ENCODE measurements at places on chromosomes 3 and 15.

GRCh38 chr3:16912400-16913263 is 27.9 kb downstream of the PLCL2 start:
- DNase-seq: no peak

- no peak for DNase-seq
These were observed 76.2 kb downstream of the PLXNA1 start for GRCh38 chr3:127059072-127059471.

DNA sequence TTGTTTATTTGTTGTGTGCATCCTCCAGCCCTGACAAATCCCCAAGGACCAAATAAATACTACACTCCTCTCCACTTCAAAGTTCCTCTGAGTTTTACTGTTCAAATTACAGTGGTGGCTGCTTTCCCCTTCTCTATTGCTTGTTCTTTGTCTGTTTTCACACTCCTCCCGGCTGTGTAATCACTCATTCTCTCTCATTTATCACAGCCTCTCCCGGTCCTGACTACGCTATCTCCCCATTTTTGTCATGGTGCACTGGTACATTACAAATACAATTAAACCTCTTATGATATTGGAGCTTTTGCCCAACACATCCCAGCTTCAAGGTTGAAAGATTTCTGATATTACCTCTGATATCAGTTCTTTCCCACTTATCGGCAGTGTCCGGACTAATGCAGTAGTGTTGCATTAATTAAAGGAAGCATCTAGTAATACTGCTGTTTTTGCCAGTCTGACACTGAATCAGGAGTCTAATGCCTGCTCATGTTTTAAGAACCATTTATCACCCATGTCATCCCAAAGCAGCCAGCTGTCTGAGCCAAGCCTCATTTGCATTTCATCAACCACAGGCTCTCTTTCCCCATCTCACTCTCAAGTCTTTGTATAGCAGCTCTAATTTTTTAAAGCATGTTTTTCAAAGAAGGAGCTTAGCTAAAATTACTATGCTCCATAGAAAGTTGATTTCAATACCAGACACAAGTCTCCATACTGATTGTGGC is 740.5 kb downstream of the ROBO2 start:
- DNase-seq: no peak

DNA sequence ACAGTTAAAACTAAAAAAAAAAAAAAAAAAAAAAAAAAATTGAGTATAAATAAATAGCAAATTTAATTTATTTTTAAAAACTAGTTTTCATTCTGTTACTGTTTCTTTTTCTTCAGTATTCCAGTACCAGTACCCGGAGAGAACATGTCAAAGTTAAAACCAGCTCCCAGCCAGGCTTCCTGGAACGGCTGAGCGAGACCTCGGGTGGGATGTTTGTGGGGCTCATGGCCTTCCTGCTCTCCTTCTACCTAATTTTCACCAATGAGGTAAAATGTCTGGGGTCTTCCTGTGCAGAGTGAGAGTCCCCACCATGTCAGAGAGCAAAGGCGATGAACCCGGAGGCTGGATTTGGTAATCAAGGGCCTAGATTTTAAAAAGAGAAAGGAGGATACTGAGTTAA is 4.4 kb downstream of the TMEM43 start:
- DNase-seq: no peak

GRCh38 chr3:114307222-114307830 is 13.5 kb downstream of the TIGIT start:
- no peak for DNase-seq

GRCh38 chr3:16063603-16064002 is 110.9 kb upstream of the GALNT15 start:
- DNase-seq: no peak

- DNase-seq: no peak
These were observed 29.0 kb upstream of the TBC1D5 start for GRCh38 chr3:17771177-17772017.

DNA sequence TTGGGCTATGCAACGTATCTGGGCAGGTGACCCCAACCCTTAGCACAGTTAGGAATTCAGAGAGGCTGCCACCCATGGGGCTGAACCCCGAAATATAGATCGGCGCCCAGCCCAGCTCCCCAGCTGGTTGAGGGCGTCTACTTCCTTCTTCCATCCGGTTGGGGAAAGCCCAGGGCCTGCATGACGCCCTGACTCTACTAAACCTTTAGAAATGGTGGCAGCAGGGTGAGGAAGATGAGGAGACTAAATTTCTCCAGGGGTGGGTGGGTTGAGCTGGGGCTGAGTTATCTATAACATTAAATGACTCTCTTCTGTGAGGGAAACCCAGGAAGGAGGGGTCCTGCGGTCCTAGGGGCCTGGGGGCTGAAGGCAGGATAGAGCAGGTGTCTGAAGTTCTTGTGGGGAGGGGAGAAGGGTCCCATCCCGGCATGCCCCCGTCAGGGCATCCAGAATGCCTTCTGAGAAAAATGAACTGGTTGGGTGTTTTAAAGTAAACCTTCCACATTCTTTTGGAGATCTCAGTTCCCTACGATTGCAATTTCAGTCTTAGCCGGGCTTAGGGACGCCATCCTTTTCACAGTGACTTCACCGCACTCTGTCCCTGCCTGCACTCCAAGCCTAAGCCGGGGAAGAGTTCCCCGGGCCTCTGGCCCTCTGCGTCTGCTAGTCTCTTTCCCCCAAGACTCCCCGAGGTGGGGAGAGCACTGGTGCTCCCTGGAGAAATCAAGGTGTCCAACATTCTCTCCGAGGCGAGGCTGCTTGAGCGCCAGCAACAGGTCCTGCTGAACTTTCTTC is 28.5 kb downstream of the NR2F2 start:
- no peak for DNase-seq

GRCh38 chr3:115084686-115085085 is 62.4 kb downstream of the ZBTB20 start:
- DNase-seq: no peak
